ENCODE measurements at places on chromosomes 6 and 20.

DNA sequence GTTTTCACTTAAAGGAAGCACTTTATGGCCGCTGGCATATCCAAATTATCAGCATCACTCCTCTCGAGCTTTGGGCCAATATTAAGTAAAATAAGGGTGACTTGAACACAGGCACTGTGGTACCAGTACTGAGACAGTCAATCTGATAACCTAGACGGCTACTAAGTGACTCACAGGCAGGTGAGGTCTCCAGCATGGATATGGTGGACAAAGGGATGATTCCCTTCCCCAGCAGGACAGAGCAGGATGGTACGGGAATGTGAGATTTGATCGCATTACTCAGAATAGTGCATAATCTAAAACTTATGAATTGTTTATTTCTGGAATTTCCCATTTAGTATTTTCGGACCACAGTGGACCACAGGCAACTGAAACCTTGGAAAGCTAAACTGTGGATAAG is 55.7 kb downstream of the TNFRSF21 start:
- DNase-seq, result no peak

DNA sequence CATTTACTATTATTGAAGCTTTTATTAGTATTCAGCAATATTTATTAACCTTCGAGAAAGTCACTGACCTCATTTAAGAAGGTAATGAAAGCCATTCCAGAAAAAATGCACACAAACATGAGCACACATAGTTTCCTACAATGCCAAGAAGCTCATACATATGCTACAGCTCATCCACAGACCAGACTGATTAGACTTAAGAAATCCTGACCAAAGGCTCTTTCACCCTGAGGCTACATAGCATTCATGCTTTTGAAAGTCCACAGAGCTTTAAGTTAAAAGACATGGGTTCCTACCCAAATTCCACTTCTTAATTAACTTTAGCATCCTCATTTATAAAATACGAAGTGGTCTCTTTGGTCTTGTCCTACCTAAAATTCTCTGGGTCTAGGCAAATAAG is 430.4 kb downstream of the TBC1D32 start:
- no peak for DNase-seq

GRCh38 chr20:20903773-20904500 is 191.5 kb upstream of the RALGAPA2 start:
- DNase-seq, result no peak

DNA sequence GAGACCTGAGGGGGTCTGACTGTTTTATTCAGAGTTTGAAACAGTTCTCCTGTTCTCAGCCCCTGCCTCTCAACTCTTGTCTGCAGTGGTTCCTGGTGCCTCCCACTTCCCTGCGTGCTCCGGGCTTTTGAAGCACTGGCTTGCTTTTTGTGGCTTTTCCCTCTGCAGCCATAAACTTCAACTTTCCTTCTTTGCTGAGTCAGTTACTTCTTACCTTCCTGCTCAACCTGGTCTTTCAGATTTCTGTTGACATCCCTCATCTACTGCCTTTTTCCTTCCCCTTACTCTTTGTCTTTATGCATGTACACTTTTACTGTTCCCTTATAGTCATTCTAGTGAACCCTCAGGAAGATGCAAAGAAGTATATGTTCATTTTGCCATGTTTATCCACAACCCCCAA is 57.4 kb downstream of the ASXL1 start:
- no peak for DNase-seq

GRCh38 chr6:155088856-155089255 is 93.7 kb downstream of the TIAM2 start:
- no peak for DNase-seq

GRCh38 chr6:41502917-41503671 is 43.1 kb upstream of the FOXP4 start:
- no peak for DNase-seq

DNA sequence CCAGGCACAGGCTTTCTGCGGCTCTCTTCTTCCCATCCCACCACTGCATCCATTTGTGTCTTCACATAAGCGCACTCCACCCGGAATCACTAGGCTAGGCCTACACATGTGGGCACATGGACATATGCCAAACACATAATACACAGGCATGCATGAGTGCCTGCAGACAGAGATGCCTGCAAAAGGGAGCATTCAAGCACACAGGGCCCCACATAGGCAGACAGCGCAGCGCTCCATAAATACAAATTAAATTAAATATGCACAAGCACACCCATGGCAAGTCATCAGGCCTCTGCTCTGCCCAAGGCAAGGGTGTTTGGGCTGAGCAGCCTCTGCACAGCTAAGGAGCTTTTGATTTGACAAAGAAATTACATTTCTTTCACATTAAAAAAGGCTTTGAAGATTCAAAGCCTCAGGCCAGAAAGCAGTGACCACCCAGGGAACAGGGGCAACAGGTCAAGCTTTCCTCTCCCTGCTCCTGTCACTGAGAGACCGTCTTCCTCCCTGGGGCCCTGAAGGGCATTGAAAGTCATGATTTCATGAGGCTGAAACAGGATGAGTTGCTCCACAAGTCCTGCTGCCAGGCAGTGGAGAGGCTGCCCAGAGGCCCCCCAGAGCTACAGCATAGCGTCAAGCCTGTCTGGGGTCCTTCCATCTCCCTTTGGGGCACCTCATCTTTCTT is 134.2 kb upstream of the LRFN2 start:
- DNase-seq, result no peak

GRCh38 chr20:41180599-41181333 is 43.4 kb downstream of the PLCG1 start:
- no peak for DNase-seq

- peak; percentile 43 for DNase-seq
Observed at GRCh38 chr6:138765896-138766655, 7.5 kb upstream of the CCDC28A start.

- no peak for DNase-seq
Observed at GRCh38 chr6:40336296-40336695, 250.9 kb downstream of the LRFN2 start.

DNA sequence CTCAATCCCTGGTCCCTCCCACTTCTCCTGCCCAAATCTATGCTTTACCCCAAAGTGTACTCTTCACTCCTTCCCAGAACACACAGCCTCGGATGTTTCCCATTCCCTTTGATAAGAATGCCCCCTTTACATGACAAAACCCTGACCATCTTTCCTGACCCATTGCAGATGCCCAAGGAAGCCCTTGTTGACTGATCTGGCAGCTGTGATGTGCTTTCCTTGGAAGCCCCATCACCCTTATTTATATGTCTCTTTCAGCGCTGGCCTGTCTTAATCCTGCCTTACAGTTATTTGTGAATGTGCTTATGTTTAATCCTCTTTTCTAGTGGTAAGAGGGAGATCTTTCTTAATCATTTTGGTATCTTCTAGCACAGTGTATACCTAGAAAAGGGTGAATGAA is 523.1 kb downstream of the CD83 start:
- DNase-seq, result no peak

- DNase-seq, result no peak
Observed at GRCh38 chr20:59850018-59850641, 83.3 kb downstream of the SYCP2 start.

- DNase-seq, result no peak
Observed at GRCh38 chr20:62177307-62177706, 5.5 kb upstream of the MTG2 start.

DNA sequence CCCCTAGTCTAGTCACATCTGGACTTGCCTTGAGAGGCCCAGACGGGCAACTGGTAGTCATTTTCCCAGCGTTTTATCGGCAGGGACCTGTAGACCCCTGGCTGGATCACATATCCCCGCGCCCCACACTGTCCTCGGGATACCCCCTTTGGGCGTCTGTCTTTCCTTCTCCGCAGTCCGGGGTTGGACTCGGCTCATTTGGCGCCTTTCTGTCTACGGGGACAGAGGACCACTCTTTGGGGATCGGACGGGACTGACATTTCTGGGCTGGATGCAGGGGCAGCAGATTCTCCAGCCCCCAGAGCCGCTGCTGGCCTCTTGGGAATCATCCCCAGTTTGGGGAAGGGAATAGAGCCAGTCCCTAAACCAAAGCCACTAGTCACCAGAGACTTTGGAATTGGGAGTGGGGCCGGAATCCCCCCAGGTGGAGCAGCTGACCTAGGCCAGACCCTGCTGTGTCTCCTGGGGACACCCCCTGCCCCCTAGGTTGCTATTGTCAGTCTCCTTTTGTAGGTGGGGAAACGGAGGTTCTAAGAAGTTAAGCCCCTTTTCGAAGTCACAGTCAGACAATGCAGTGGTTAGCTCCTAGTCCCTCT is 734 bp downstream of the FAM110A start:
- DNase-seq, result no peak

GRCh38 chr6:14316651-14317386 is 199.2 kb downstream of the CD83 start:
- peak; percentile 43 for DNase-seq

- no peak for DNase-seq
Observed at GRCh38 chr6:100790084-100790483, 91.0 kb downstream of the ASCC3 start.

DNA sequence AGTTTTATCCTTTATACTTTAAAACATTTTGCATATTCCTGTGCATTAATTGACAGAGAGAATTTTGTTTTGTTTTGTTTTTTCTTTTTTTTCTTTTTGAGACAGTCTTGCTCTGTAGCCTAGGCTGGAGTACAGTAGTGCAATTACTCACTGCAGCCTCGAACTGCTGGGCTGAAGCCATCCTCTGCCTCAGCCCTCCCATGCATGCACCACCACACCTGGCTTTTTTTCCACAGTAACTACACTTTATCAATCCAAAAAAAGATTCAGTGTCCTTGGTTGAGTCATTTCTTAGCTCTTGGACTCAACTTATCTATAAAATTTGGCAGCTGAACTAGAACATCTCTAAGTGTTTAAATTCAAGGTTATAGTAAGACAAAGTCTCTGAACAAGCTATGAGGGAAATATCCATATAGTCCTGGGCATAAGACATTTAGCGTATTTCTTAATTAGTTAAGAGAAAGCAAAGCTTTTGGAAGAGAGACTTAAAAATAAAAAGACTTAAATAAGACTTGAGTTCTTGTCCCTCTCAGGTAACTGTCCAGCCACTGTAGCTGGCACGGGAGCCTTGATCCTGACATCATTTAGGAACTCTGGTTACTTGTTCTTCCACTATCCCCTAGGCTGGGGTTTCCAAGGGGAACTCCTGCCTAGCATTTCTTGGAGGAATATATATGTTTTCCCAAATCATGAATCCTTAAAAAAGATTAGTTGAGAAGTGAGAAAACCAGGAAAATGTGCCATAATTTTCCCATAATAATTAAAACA is 300.1 kb downstream of the HACE1 start:
- DNase-seq, result no peak

GRCh38 chr6:28488916-28489365 is 26.7 kb downstream of the GPX6 start:
- no peak for DNase-seq
